Lung (tissue), 17 donors: ENCODE measurements at places on chromosomes 5 and 9. TPM values are rescaled to one million over a fixed set of nuclear protein-coding genes. Genes with fewer than 3 reads are reported as not detected.

- no peaks in the 10 kb centered on the region for H3K36me3 ChIP-seq
- H3K4me3 ChIP-seq, result no peak overlapping the region
- peaks cover 16% of the 10 kb centered on the region for H3K4me1 ChIP-seq
- peak overlapping the region; percentile 74 for H3K27ac ChIP-seq
Observed at GRCh38 chr9:129887334-129888292, 52.4 kb downstream of the USP20 start.

GRCh38 chr5:176979669-176980068 lies 26.9 kb downstream of the UIMC1 start:
- no peaks in the 10 kb centered on the region for H3K4me1 ChIP-seq
- H3K4me3 ChIP-seq, result no peak overlapping the region

GRCh38 chr9:76592091-76592973 lies 133.3 kb downstream of the GCNT1 start:
- DNase-seq, result no peak
- H3K4me3 ChIP-seq, result no peak overlapping the region
- no peaks in the 10 kb centered on the region for H3K4me1 ChIP-seq
- H3K36me3 ChIP-seq, result no peaks in the 10 kb centered on the region
- H3K27me3 ChIP-seq, result no peaks in the 10 kb centered on the region

GRCh38 chr5:59164041-59164830 lies 581.4 kb downstream of the RAB3C start:
- peaks cover 2% of the 10 kb centered on the region for H3K4me1 ChIP-seq
- H3K4me3 ChIP-seq, result no peak overlapping the region
- H3K36me3 ChIP-seq, result no peaks in the 10 kb centered on the region

DNA sequence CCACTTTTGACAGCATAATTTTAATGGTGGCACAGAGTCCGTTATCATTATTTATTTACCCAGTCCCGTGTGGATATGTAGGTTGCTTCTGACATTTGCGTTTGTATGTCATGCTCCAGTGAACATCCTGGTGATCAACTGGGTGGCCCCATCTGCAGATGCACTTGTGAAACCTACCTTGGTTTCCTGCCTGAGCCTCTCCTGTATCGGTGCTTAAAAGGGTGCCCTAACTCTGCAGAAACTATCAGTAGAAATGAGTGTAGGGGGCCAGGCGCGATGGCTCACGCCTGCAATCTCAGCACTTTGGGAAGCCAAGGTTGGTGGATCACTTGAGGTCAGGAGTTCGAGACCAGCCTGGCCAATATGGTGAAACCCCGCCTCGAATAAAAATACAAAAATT lies 92.1 kb upstream of the IER5L start:
- H3K36me3 ChIP-seq, result no peaks in the 10 kb centered on the region
- no peaks in the 10 kb centered on the region for H3K27me3 ChIP-seq
- H3K27ac ChIP-seq, result no peak overlapping the region
- H3K4me3 ChIP-seq, result no peak overlapping the region
- no peaks in the 10 kb centered on the region for H3K4me1 ChIP-seq

GRCh38 chr9:109335929-109336328 lies 15.1 kb upstream of the EPB41L4B start:
- H3K27me3 ChIP-seq, result no peaks in the 10 kb centered on the region
- no peak for DNase-seq
- no peaks in the 10 kb centered on the region for H3K4me1 ChIP-seq
- H3K4me3 ChIP-seq, result no peak overlapping the region

DNA sequence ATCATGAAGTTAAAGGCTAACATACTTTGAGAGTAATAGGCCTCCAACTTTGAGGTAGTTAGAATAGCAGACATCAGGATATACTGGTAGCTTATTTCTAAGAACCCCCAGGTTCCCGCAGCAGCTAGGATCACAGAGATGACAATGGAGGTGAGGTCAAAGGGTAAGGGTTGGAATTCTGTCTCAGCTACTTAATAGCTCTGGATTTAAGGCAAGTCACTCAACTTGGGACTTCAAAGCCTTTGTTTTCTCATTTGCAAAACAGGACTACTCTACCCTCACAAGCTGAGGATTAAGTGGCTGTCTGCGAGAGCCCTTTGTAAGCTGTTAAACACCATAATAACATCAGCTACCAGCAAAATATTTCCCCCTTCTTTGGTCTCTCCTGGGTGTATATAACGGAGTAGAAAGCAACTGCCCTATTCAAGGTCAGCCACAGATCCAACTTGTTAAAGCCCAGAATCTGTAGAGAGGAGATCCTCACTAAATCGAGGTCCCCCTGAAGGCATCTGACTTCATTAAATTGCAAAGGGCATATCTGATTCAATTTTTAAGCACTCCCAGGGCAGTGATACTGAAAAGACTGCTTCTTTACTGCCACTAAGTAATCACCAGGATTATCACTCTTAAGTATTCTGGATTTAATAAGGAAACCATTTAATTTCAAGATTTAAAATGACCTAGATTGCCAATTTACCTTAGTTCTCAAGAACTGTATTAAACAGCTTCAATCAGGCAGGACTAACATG lies 104.7 kb downstream of the DCP2 start:
- peaks cover 2% of the 10 kb centered on the region for H3K4me1 ChIP-seq
- DNase-seq, result no peak
- no peaks in the 10 kb centered on the region for H3K27me3 ChIP-seq

GRCh38 chr5:79746642-79747569 lies 57.3 kb downstream of the CMYA5 start:
- H3K4me3 ChIP-seq, result no peak overlapping the region
- DNase-seq, result no peak
- H3K27me3 ChIP-seq, result no peaks in the 10 kb centered on the region
- no peaks in the 10 kb centered on the region for H3K36me3 ChIP-seq
- H3K4me1 ChIP-seq, result no peaks in the 10 kb centered on the region
- no peak overlapping the region for H3K27ac ChIP-seq

- no peak for DNase-seq
- no peaks in the 10 kb centered on the region for H3K27me3 ChIP-seq
- no peak overlapping the region for H3K27ac ChIP-seq
- no peak overlapping the region for H3K4me3 ChIP-seq
Observed at GRCh38 chr5:25850581-25850980, 1187.8 kb downstream of the CDH9 start.

The HTR1A gene
- 0.20 TPM for total RNA-seq

The VLDLR gene
- total RNA-seq, result 19.4 TPM
